ENCODE measurements at places on chromosomes 1 and 21.

GRCh38 chr1:158520021-158520420 lies 34.2 kb downstream of the OR6Y1 start:
- DNase-seq, result no peak

GRCh38 chr1:89273324-89273778 lies 691 bp upstream of the GBP5 start:
- DNase-seq, result no peak

- DNase-seq, result no peak
Measured at GRCh38 chr1:21568006-21568746, 59.0 kb downstream of the ALPL start.

GRCh38 chr21:35900539-35900938 lies 159.8 kb downstream of the SETD4 start:
- no peak for DNase-seq

- DNase-seq, result no peak
Measured at GRCh38 chr1:230713915-230714764, at the start of gene AGT. AGT (minus strand) TSS chr1:230714122; CDS start chr1:230710823, 3,299 bp downstream.

DNA sequence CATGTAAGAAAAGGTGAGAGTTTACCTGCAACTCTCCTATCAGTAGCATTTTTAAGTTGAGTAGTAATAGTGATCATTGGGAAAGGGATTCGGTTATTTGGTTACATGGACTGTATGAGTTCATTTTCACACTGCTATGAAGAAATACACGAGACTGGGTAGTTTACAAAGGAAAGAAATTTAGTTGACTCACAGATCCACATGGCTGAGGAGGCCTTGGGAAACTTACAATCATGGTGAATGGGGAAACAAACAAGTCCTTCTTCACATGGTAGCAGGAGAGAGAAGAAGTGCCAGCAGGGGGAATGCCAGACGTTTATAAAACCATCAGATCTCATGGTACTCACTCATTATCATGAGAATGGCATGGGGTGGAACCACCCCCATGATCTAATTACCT lies 59.3 kb upstream of the FBXO28 start:
- no peak for DNase-seq

GRCh38 chr1:10328180-10328963 lies 70.5 kb upstream of the PGD start:
- no peak for DNase-seq

DNA sequence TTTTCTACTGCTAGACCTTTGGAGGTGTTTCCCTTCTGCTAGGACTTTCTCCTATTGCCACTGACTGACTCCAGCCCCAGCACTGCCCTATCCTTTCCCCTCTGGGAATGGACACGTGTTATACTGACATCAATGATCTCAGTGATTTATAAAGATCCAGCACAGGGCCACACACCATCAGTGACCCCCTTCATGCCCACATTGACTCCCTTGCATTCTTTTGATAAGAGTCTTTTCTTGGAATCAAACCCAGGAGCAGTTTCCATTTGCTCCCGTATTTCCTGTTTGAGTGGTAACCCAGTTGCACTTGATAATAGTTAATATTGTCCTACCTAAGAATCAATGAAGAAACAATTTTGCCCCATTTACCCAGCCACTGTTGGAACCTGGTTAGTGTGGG lies 501.0 kb upstream of the USP24 start:
- no peak for DNase-seq

DNA sequence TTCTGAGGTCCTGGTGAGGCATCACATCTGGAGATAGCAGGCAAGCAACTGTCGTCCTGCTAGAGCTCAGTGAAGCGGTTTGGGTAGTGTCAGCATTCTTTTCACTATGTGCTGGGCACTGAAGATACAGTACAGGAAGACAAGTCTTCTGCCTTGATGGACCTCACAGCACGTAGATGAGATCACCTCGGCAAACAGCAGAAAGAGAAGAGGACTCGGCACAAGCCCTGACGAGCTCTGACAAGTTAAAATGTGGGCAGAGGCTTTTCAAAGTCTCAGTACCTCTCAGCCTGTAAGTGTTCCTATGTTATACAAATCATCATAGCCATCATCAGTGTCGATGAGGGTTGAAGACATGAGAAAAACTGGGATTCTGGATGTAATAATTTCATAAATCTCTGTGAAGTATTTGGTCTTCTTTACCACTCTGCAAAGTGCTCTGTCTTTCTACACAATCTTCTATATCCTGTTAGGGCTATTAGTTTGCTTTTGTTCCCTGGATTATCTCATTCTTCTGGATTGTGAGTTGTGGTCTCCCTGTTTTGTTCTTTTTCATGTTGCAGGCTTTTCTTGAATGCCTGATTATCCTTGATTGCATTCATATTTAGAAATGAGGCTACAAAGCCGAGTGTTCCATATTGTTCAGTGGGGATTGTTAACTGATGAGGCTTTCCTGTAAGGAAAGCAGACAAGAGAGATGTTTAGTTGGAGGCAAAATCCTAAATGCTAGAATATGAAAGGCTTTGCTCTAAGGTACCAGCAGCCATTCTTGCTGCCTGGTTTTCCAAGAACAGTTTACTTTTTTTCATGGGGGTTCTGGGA lies 24.2 kb downstream of the MAEL start:
- DNase-seq, result no peak

DNA sequence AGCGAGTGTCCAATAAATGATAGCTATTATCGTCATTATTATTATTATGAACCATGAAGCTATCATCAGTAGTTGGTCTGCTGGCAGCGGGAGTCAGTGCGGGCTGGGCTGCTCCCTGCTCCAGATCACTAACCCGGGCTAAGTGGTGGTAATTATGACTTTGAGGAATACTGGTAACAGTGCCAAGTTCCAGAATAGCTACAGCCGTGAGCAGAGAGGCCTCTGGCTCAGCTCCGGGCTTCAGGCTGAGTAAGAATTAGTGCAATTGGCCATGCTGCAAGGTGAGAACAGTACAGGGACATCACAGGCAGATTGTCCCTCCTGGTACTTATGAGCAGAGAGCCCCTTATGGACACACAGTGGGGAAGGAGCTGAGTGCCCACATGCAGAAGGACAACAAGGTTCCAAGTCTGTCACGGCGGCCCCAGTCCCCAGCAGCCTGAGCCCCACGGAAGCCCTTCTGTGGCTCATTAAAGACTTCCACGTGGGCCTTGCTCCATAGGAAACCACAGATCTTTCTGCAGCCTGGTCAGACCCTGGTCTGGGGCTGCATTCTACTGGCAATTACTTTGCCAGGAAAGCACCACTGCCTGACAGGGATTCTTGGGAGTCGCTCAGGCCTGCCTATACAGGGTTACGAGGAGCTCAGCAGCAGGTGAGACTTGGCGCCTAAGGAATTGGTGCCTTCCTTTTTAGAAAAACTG lies 235.1 kb downstream of the RRAGC start:
- DNase-seq, result no peak

DNA sequence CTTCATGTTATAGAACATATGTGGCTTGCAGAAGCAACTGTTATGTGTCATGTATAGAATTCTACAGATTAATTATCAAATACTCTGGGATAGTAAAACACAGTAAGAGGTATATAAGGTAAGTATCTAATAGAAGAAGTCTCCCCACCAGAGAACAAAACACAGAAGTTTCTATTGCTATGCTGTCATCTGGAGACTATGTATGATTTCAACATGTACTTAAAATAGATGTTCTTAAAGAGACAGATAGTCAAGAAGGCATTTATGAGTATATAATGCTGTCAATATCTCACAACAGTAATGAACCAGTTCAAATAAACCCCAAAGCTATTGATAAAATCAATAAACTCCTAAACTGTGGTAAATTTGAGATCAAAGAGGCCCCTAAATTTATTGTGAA lies 8.1 kb upstream of the ADCY10 start:
- DNase-seq, result no peak

DNA sequence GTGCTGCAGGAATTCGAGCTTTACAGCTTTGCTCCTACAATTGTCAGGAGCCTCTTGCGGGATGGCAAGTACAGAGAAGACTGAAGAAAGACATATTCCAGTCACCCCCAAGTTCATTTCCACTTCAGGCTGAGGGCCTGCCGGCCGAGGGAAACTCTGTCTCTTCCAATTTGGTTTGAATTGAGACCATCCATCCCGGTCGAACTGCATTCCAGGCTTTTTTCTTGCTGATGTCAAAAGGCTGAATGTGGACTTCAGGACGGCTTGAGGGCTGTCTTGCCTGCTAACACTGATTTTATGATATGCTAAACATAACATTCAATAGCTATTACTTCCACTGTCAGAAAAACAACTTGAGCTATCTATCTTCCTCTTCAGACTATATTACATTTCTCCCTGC lies 79.8 kb upstream of the PLXNA2 start:
- no peak for DNase-seq

DNA sequence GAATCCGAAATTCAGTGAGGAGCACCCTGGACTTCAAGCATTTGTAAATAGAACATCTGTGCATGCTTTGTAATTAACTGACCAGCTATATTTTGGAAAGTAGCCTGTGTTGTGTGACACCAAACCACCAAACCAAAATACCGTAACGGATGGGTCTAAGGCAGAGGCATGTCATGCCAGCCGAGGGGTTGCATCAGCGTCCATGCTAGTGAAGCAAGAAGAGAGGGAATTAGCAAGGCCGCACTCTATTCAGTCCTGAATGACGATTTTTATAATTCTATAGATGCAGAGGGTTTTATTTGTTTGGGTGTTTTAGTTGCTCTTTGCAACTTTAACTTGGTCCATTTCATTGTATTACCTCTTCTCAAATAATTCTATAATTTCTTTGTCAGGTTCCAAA lies 116.8 kb upstream of the SMYD2 start:
- no peak for DNase-seq

- no peak for DNase-seq
Measured at GRCh38 chr1:232036181-232036933, 409.8 kb downstream of the DISC1 start.

- DNase-seq, result no peak
Measured at GRCh38 chr1:100979631-100980030, 46.0 kb downstream of the DPH5 start.

- no peak for DNase-seq
Measured at GRCh38 chr1:33346927-33347649, 26.2 kb upstream of the A3GALT2 start.

GRCh38 chr1:1090424-1091343 lies 16.6 kb upstream of the RNF223 start:
- DNase-seq, result no peak

DNA sequence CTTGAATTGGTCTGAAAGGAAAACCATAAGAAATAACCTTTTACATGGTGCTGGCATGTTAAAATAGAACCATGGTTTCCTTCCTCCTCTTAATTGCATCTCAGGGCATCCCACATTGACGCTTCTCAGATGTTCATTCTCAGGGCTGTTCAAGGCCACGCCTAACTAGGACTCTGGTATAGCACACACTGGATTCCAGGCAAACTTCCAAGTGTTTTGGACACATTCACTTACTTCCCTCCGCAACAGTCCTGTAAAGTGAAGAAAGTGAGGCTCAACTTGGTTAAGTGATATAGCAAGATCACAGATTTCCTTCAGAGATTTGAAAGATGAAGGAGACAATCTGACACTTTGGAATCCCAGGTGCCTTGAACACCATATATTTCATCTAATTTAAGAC lies 244.8 kb downstream of the DUSP10 start:
- DNase-seq, result no peak

DNA sequence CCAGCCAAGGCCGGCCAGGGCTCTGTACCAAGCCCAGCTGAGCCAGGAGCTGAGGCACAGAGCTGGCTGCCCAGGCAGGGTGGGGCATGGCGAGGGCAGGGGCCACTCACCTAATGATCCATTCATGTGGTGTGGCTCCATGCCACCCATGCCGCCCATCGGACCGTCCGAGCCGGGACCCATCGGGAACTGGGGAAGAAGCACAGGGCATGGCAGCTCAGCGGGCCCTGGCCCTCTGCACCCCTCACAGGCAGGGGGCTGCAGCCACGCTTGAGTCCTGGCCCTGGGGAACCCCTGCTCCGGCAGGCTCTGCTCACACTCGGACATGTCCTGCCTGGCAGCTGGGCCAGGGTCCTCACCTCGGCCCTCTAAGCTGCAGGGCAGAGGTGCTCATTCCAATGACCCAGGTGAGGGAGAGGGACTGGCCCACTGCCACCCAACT lies 28.7 kb downstream of the MRPL37 start:
- no peak for DNase-seq

- DNase-seq, result no peak
Measured at GRCh38 chr1:89547563-89548116, 23.0 kb downstream of the LRRC8B start.

- DNase-seq, result no peak
Measured at GRCh38 chr21:23471877-23472276, 2135.4 kb downstream of the MRPL39 start.

- no peak for DNase-seq
Measured at GRCh38 chr1:65512383-65512782, 91.9 kb downstream of the LEPR start.

DNA sequence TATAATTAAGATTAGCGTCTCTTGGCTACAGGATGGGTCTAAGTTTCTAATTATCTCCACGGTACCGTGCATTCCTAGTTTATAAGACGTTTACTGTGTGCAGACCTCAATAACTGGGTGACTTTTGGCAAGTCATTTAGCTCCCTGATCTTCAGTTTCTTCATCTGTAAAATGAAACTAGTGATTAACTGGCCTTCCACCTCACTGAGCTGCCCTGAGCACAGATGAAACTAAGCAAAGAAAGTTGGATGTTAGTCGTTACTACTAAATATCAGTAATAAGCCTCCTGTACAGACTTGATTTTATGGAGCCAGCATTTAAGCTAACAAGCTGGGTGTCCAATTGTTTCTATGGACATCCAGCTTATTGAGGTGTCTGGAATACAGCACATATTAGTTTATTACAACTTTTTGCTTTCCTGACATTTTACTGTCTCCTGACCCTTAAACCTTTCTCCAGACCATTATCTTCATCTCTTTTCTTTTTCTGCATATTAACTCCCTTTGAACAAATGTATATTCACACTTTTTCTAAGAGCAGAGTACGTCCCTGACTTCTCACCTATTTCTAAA lies 1.1 kb downstream of the CR2 start:
- no peak for DNase-seq

- peak; percentile 10 for DNase-seq
Measured at GRCh38 chr1:183416850-183417771, 1.1 kb downstream of the NMNAT2 start.

DNA sequence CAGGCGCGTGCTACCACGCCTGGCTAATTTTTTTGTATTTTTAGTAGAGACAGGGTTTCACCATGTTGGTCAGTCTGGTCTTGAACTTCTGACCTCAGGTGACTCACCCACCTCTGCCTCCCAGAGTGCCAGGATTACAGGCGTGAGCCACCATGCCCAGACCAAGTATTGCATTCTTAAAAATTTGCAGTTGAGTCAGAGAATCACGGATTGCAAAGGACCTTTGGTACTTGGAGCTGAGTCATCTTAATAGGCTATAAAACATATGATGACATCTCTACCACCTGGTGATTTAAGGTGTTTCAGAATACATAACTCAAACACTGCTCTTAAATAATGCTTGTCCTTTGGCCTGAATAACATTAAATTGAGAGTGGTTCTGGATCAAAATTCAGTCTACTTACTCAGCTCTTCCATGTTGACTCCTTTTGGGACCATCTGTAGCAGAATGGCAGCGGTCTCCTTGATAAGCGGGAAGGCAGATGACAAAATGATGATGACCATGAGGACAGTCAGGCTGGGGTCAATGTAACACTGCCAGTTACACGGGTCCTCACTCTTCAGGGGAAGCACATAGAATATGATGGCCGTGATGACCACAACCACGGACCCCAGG lies 10.4 kb downstream of the SLC30A10 start:
- no peak for DNase-seq

Data from activated effector memory CD4-positive, alpha-beta T cell treated with Interleukin-2 at 50 U/mL for 16 hours (primary cell).